Mesendoderm (in vitro differentiated cells): ENCODE measurements at places on chromosomes 7 and 10.
A peak's percentile ranks its signal among the peaks of the same experiment; 100 is the strongest.

GRCh38 chr7:4058158-4058557 lies 623.9 kb upstream of the FOXK1 start:
- no peaks in the 10 kb centered on the region for H3K4me1 ChIP-seq
- no peak for DNase-seq
- no peak overlapping the region for H3K4me3 ChIP-seq
- no peaks in the 10 kb centered on the region for H3K27me3 ChIP-seq
- no peak overlapping the region for H3K27ac ChIP-seq

DNA sequence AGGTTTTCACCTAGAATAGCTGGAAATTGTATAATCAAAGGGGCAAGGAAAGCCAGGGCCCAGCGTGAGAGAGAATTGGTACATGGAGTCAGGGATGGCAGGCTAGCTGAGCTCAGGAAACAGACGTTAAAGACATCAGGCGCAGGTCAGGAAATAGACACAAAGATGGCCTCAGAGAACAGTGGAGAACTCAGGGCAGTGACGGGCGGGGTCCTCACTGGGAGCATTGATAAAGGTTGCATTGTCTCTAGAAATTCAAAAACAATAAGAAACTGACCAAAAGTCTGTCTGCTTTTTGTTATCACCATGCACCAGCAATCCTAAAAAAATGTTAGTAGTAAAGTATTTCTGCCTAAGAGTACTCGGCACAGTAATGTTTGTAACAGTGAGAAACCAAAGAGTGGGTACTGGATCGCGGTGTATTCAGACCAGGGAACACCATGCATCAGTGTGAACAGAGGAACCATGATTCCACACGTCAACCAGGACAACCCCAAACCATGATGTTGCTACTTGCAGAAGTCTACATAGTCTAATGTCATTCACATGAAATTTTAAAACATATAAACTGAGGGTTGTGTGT lies 81.9 kb upstream of the AUTS2 start:
- H3K27ac ChIP-seq: no peak overlapping the region
- H3K27me3 ChIP-seq: no peaks in the 10 kb centered on the region
- no peak overlapping the region for H3K4me3 ChIP-seq
- no peaks in the 10 kb centered on the region for H3K4me1 ChIP-seq
- no peaks in the 10 kb centered on the region for H3K36me3 ChIP-seq
- no peak for DNase-seq

- H3K27ac ChIP-seq: no peak overlapping the region
- H3K36me3 ChIP-seq: no peaks in the 10 kb centered on the region
- H3K4me3 ChIP-seq: no peak overlapping the region
- H3K27me3 ChIP-seq: no peaks in the 10 kb centered on the region
- no peaks in the 10 kb centered on the region for H3K4me1 ChIP-seq
- peak; percentile 62 for DNase-seq
Measured at GRCh38 chr10:34723750-34724149, 91.3 kb downstream of the PARD3 start.

- H3K4me1 ChIP-seq: peaks cover 2% of the 10 kb centered on the region
- peak; percentile 54 for DNase-seq
- no peak overlapping the region for H3K27ac ChIP-seq
- H3K36me3 ChIP-seq: no peaks in the 10 kb centered on the region
Measured at GRCh38 chr10:114042895-114043531, 653 bp upstream of the ADRB1 start.

GRCh38 chr7:95322854-95323253 lies 1.5 kb downstream of the PON1 start:
- DNase-seq: no peak
- no peaks in the 10 kb centered on the region for H3K4me1 ChIP-seq
- no peak overlapping the region for H3K27ac ChIP-seq
- no peaks in the 10 kb centered on the region for H3K27me3 ChIP-seq

DNA sequence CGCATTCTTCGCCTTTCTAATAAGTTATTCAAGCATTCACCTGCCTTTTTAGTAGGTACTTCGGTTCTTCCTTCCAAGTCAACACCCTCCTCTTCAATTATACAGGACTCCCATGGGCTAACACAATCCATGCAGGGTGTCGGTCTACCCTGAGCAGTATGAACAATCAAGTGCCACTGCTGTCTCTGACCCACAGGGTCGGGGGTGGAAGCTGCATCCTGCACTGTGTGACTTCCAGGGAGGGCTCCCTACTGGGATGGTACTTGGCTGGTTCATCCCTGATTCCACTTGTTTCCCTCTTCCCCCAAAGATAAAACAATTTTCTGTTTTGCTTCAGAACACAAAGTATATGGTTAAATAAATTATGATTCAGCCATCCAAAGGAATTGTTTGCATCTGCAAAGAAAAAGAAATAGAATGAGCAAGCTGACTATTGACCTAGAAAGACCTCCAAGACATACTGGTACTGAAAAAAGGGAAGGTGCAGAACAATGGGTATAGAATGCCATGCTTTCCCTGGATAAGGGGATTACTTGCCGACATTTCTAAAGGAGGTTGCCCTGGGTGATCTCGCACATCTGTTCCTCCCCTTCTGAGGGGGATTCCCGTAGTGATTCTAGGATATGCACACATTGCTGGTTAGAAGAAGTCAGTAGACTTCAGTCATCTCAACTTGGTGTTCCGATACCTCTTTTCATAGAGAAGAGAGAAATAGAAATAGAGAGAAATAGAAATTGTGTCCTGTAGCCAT lies 89.1 kb upstream of the AGR3 start:
- H3K36me3 ChIP-seq: no peaks in the 10 kb centered on the region
- no peaks in the 10 kb centered on the region for H3K27me3 ChIP-seq
- H3K4me3 ChIP-seq: no peak overlapping the region
- no peak overlapping the region for H3K27ac ChIP-seq
- DNase-seq: no peak

DNA sequence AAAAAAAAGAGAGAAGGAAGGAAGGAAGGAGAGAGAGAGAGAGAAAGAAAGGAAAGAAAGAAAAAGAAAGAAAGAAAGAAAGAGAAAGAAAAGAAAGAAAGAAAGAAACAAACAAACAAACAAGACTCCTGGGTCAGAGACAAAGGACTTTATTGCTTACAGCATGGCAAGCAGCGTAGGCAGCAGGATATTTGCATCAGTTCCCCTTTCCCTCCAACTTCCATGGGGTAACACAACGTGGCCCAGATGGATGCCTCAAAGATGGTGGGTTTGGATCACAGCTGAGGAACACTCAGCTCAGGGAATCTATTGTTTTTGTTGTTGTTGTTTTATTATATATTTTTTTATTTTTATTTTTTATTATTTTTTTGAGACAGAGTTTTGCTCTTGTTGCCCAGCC lies 128.5 kb upstream of the VKORC1L1 start:
- DNase-seq: no peak
- H3K4me3 ChIP-seq: no peak overlapping the region
- no peak overlapping the region for H3K27ac ChIP-seq
- H3K4me1 ChIP-seq: no peaks in the 10 kb centered on the region
- no peaks in the 10 kb centered on the region for H3K36me3 ChIP-seq

GRCh38 chr10:71220689-71221540 lies 8.5 kb downstream of the UNC5B start:
- DNase-seq: no peak
- no peaks in the 10 kb centered on the region for H3K27me3 ChIP-seq
- no peak overlapping the region for H3K27ac ChIP-seq
- no peaks in the 10 kb centered on the region for H3K36me3 ChIP-seq

DNA sequence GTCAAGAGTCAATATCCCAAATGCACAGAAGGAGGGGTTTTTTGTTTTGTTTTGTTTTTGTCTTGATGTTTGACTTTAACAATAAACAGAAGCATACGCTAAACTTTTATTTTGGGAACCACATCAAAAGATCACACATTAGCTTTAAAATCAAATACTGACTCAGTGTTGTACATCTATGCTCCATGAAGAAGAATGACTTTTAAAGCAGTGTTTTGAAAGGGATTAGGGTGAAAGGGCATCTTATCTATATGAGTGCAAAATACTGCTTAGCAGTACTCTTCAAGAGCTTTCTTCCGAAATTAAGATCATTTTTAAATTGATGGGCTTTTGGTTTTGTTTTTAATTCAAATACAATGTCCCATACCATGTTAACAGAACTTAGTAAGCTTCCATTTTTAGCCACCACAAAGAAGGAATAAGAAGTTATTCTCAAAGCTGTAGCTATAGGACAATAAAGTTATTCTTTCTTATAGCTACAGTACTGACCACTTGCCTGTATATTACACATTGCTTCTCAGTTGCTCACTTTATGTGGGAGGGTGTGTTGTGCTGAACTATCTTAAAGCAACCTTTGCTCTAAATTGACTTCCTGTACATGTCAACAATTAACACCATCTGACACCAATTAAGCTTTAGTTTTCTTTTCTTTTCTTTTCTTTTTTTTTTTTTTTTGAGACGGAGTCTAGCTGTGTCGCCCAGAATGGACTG lies 144.3 kb upstream of the KAT6B start:
- H3K27me3 ChIP-seq: no peaks in the 10 kb centered on the region
- no peak for DNase-seq
- no peak overlapping the region for H3K27ac ChIP-seq
- H3K36me3 ChIP-seq: no peaks in the 10 kb centered on the region

DNA sequence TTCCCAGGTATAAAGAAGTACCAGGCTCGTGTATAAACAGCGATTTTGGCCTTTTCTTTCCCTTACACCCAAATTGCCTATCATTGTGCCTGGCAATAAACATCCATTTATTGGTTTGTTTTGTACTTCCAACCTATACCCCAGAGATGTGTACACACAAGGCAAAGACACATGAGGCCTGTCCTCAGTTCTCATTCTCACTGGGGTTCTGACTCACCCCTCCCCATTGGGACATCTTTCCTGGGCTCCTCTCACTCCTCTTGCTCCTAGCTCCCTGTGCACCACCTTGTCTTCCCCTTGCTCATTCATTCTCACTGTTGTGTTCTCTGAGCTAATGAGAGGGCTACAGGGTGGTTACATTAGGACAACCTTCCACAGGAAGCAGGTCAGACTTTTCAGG lies 240.7 kb downstream of the ANK3 start:
- H3K4me3 ChIP-seq: no peak overlapping the region
- H3K27me3 ChIP-seq: no peaks in the 10 kb centered on the region

DNA sequence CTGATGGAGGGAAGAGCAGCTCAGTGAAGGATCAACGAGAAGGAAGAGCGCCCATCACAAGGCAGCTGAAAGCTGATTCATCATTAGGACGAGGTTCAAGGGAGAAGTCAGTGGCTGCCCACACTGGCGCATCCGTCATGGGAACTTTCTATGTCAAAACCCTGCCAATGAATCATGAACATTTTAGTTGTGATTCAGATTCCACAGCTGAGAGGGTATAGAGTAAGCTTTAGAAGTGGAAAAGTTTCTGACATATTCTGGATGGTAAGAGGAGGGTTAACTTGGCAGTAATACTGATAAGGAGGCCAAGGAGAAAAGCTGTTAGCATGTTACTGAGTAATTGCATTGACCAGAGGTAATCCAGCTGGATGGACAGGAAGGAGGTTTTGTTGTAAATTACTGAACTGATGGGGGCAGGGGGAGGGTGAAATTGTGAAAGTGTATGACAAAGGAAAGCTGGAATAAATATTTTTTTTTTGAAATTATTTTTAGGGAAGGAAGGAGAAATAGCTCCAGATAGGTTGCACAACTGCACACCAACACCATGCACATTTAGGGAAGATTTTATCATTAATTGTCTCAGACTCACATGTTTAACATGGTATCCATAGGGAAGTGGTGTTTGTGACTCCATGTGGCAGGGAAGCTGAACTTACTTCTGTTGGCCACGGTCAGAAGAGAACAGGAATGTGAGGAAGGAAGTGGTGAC lies 78.3 kb upstream of the NRP1 start:
- H3K4me3 ChIP-seq: no peak overlapping the region
- no peaks in the 10 kb centered on the region for H3K4me1 ChIP-seq
- no peaks in the 10 kb centered on the region for H3K27me3 ChIP-seq
- H3K27ac ChIP-seq: no peak overlapping the region

- no peak overlapping the region for H3K4me3 ChIP-seq
- H3K36me3 ChIP-seq: no peaks in the 10 kb centered on the region
- no peak overlapping the region for H3K27ac ChIP-seq
Measured at GRCh38 chr10:129772468-129773358, 191.4 kb downstream of the EBF3 start.

DNA sequence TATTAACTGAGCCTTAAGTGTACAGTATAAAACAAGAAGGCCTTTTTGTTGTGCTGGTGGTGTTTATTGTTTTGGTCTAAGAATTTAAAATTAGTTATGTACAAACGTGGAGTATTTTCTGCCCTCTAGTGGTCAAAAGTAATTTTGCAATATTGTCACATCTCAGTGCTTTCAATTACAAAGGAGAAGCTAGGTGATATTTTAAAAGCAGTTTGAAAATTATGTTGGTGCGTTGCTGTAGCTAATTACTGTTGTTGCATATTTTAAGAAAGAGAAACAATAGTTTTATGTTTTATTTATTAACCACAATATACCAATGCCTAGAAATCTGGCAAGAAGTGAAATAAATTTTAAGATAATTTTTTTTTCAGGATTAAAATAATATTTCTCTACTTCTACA lies 11.4 kb downstream of the NPVF start:
- H3K36me3 ChIP-seq: no peaks in the 10 kb centered on the region
- no peaks in the 10 kb centered on the region for H3K4me1 ChIP-seq
- H3K27ac ChIP-seq: no peak overlapping the region
- H3K27me3 ChIP-seq: no peaks in the 10 kb centered on the region
- no peak overlapping the region for H3K4me3 ChIP-seq

- no peaks in the 10 kb centered on the region for H3K4me1 ChIP-seq
- H3K36me3 ChIP-seq: no peaks in the 10 kb centered on the region
- no peak overlapping the region for H3K27ac ChIP-seq
- H3K4me3 ChIP-seq: no peak overlapping the region
- peak; percentile 4 for DNase-seq
Measured at GRCh38 chr7:97271619-97272018, 154.1 kb downstream of the SDHAF3 start.

- H3K27ac ChIP-seq: no peak overlapping the region
- no peak for DNase-seq
- no peak overlapping the region for H3K4me3 ChIP-seq
- H3K36me3 ChIP-seq: peaks cover 14% of the 10 kb centered on the region
- H3K4me1 ChIP-seq: no peaks in the 10 kb centered on the region
Measured at GRCh38 chr7:148385009-148385682, 205.4 kb upstream of the C7orf33 start.

DNA sequence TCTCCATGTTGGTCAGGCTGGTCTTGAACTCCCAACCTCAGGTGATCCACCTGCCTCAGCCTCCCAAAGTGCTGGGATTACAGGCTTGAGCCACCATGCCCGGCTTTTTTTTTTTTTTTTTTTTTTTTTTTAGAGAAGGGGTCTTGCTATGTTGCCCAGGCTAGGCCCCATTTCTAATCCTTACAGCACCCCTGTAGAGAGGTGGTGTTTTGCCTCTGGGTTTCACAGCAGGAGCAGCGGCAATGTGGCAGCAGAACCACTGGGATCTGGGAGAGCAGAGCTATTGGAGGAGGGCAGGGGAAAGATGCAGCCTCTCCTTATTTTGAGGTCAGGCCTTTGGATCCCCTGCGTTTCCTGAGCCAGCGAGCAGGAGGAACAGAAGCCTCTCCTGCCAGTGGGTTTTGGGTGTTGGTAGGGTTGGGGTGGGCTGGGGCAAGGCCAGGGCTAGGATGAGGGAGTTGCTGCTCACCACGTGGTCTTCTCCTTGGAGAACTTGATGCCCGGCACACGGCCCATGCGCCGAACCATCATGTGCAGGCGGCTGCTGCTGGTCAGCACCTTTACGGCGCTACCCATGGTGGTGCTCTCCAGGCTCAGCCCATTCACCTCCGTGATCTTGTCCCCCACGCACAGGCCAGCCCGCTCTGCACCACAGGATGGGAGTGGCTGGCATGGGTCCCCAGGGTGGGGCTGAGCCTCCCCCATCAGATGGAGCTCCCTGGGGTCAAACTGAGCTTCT lies 7.8 kb downstream of the PDZD7 start:
- no peak overlapping the region for H3K27ac ChIP-seq
- DNase-seq: no peak
- H3K27me3 ChIP-seq: peaks cover 2% of the 10 kb centered on the region
- H3K4me3 ChIP-seq: no peak overlapping the region
